ENCODE measurements at places on chromosomes 11 and 22. TPM values are rescaled to one million over a fixed set of nuclear protein-coding genes. Genes with fewer than 3 reads are reported as not detected.

DNA sequence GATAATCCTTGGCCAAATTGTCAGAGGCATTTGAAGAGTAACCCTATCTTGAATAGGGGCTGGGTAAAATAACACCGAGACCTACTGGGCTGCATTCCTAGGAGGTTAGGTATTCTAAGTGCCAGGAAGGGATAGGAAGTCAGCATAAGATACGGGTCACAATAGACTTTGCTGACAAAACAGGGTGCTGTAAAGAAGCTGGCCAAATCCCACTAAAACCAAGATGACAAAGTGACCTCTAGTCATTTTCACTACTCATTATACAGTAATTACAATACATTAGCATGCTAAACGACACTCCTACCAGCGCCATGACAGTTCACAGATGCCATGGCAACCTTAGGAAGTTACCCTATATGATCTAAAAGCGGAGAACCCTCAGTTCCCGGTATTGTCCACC, 964 bp upstream of the REXO2 start:
- no peak for DNase-seq

Gene HIKESHI
- 21.8 TPM for total RNA-seq

DNA sequence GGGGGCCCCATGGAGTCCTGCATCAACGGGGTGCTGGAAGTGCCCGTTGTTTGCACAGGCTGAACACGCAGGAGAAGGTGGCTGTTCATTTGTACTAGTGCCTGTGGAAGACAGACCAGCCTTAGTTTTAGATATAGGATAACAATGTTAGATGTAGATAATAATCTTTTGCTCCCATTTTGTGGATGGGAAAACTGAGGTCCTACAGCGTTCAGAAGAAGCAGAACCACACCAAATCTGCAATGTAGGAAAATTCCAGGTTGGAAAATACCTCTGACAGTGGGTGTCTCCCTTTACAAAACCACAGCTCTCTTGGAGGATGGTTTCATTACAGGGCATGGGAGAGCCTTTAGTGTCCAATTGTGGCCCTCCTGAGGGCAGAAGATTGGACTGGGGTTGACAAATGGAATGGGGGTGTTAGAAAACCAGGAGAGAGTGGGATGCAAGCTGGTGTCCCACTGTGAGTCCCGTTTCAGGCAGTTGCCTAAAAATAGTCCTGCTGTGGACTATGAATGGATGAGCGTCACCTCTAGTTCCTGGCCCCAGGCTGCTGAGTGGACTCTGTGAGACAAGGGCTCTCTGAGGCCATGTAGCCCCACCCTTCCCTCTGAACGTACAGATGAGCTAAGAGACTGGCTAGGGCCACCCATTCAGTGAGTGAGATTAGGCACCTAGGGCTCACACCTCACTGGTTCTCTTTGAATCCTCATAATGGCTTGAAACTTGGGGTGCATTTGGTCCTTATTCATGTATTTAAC, 508.8 kb downstream of the MN1 start:
- no peak for DNase-seq

DNA sequence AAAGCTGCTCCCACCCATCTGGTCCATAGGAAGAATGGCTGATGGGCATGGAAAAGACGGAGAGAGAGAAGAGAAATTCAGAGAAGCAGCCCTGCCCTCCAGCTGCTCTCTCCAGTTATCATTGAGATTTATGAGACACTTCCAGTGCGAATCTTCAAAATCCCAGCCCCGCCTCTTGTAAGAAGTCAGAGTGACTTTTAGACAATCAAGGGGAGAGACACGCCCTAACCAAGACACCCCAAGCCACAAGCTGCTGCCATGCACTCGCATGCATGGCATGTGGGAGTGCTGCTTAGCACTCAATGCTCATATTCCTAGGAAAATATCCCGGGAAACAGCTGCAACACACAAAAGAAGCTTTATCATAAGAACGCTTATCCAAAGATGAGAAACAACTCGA, 110.6 kb upstream of the BID start:
- DNase-seq, result no peak

Gene LRRC32
- total RNA-seq, result 71.4 TPM

GRCh38 chr11:96388891-96389719, 607 bp downstream of the CCDC82 start:
- DNase-seq, result no peak

DNA sequence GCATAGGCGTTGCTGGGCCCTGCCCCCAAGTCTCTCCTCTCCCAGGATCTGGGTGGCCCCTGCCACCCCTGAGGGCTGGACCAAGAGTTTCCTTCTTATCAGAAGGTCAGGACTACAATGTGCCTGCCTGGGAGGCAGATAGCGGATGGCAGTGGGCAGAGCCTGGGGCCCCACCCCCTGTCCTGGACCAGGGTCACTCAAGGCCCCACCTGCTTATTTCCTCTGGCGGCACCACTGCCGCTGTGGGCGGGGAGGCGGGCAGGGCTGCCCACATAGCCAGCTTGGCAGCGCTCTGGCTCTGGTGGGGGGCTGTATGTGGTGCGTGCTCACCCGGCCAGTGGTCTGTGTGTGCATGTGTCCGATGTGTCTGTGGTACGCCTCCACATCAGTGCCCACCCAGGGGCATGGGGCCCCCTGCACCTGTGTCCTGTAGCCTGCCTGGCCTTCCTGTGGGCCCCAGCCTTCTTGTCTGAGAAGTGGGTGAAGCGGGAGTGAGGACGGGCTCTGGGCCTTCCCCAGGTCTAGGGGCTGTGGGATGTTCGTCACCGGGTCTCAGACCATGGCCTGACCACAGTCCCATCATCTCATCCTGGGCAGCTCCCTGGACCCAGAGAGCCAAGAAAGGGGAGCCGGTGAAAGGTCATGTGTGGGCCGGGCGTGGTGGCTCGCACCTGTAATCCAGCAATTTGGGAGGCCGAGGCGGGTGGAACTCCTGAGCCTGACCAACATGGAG, 3.0 kb downstream of the GAS2L1 start:
- no peak for DNase-seq

GRCh38 chr11:106998116-106998915, 20.0 kb downstream of the GUCY1A2 start:
- no peak for DNase-seq

Gene MAP6
- 0.44 TPM for total RNA-seq

Gene CYB5R2
- total RNA-seq, result not detected

Gene SERPIND1
- total RNA-seq, result not detected

Gene CDC42EP2
- 1.9 TPM for total RNA-seq

Gene ACTN3
- total RNA-seq, result not detected
